ENCODE measurements at places on chromosomes 4 and X.

GRCh38 chr4:159779716-159780115 lies 676.8 kb downstream of the RAPGEF2 start:
- no peak for DNase-seq

GRCh38 chr4:121272526-121272925 lies 108.3 kb downstream of the QRFPR start:
- peak; percentile 25 for DNase-seq

DNA sequence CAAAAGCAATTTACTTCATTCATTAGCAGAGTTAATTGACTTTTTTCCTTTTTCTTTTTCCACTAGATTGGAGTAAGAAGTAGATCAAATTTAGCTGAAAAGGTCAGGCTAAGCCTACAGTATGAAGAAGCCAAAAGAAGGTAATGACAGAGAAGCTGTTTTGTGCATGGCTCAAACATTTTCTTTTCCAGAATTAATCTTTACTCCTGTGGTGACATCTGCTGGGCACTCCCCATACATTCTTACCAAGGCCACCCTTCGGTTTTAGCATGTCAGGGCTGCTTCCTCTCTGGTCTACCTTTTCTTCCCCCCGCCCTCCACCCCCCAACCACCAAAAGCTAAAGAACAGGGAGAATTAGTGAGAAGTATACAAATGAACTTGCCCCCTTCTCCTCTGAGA lies 70.2 kb downstream of the CLDN22 start:
- peak; percentile 2 for DNase-seq

DNA sequence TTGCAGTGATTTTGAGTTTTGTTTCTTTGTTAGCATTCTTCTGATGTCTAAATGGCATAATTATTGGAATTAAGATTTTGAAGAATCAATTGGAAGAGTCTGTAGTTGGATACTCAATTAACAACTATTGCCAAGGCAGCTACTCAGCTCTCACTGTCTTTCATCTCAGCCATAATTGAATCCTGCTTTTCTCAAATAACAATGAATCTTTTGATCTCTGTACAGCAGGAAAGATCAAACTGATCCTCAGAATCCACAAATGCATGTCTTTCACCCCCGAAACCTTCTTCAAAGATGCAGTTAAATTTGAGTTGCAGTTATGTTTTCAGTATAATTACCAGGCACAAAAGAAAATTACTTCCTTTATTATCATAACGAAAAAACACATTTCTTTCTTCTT lies 86.2 kb downstream of the MAD2L1 start:
- no peak for DNase-seq

DNA sequence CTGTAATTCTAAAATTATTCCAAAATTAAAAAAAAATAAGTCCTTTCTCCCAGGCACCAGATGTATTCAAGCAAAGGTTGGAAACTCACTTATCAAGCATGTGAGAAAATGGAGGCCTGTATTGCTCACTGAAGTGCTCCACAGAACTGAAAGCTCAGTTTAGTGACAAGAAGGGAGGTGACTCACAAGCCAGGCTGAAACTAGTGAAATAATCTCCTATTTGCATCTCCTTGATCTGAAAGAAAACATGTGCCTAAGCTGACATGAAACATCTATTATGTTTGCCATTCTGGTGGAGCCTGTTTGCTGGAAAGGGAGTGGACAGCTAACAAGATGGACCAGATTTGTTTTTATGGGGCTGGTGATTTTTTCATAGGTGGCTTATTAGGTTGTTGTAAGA lies 54.0 kb upstream of the AMELX start:
- no peak for DNase-seq

GRCh38 chr4:31275906-31276305 lies 555.7 kb downstream of the PCDH7 start:
- no peak for DNase-seq

DNA sequence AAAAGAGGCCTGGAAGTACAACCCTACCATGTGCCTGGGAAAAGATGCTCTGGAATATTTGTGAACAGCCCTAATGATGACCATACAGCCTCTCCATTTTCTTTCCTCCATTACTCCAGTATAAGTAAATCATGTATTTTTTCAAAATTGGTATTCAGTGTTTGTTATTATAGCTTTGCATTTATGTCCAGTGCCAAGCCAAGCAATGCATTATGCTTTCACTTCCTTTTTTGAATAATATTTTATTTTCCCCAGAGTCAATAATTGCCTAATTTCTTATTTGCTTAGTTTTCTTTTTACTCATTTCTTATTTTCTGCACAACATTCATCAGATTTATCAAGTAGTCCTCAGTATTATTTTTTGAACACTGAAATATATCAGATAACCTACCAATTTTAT lies 49.3 kb upstream of the EOLA2 start:
- no peak for DNase-seq

- no peak for DNase-seq
Measured at GRCh38 chr4:17188547-17189400, 290.3 kb upstream of the LDB2 start.

DNA sequence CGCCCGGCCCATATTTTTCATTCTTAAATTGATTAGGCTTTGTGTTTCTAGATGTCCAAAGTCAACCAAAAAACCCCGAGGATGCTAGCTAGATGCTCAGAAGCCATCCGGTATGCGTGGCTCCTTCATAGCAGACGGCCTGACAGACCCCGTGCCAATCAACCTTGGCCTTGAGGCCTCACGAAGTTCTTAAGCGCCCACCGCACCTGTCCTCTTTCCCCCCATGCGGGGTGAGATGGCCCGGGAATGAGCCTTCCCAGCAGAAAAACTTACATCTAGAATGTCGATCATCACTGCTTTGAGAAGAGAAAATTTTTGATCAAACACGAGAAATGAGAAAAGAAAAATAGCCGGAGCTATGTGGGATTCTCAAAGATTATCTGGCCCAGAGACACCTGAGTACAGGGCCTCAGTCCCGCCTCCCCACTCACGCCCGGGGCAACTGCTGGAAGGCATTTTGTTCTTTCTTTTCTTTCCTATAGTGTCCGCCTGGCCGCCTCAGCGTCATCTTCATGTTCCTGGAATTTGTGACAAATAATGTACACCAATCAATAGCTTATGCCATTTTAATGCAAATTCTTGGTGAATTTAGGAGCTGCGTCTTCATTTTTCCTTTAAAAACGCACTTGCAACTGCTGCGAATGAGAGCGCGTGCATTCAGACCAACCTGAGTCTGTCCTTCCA lies 1.6 kb upstream of the NAT8L start:
- no peak for DNase-seq

- DNase-seq: peak; percentile 79
Measured at GRCh38 chrX:77785486-77786364, at the start of gene ATRX. Gene ATRX, minus strand, starts transcription at chrX:77786216. Its CDS starts 215 bp downstream, at chrX:77786001.

DNA sequence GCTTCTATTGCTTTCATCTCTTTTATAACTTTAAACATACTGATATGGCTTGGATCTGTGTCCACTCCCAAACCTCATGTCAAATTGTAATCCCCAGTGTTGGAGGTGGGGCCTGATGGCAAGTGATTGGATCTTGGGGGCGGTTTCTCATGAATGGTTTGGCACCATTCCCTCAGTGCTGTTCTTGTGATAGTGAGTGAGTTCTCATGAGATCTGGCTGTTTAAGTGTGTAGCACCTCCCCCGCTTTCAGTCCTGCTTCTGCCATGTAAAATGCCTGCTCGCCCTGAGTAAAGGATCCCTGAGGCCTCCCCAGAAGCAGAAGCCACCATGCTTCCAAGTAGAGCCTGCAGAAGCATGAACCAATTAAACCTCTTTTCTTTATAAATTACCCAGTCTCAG lies 17.7 kb downstream of the MND1 start:
- no peak for DNase-seq

GRCh38 chr4:42149004-42149403 lies 3.5 kb downstream of the BEND4 start:
- no peak for DNase-seq

- DNase-seq: no peak
Measured at GRCh38 chr4:168831585-168831918, 178.5 kb downstream of the CBR4 start.

GRCh38 chr4:142645475-142646108 lies 200.5 kb downstream of the INPP4B start:
- DNase-seq: no peak

DNA sequence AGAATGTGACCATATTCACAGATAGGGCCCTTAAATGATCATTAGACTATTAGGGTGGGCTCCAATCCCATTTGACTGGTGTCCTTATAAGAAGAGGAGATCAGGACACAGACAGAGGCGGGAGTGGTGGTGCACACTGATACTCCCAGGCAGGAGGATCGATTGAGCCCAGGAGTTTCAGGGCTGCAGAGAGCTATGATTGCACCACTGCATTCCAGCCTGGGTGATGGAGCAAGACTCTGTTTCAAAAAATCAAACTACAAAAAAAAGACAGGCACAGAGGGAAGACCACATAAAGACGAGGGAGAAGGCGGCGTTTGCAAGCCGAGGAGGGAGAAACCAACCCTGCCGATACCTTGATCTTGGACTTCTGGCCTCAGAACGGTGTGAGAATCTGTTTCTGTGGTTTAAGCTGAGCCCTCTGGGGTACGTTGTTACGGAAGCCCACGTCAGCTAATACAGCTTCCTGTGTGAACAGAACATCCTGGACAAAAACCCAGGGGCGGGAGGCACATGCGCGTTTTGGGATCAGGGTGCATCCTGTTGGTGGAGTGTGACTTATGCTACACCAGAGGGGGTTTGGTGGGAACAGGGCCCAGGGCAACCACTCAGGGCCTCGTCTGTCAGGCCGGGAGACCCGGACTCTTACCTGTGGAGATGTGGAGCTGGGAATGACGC lies 211.8 kb upstream of the PSAPL1 start:
- no peak for DNase-seq

DNA sequence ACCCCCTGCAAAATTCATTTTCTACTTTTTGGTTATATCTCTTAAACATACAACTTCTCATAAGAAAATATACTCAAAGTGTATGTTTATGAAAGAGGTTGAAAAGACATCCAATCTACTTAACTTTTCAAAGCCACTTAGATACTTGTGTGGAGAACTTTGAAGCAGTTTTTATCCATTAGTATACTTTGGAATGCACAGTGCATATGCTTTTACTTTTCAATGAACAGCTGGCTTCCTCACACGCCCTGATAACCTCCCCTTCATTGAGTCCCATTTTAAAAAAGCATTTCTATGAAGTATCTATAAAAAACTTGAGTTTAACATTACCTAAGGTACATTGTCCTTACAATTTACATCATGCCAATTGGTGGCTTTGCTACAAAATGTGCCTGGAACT lies 73.8 kb downstream of the VEGFC start:
- DNase-seq: no peak

DNA sequence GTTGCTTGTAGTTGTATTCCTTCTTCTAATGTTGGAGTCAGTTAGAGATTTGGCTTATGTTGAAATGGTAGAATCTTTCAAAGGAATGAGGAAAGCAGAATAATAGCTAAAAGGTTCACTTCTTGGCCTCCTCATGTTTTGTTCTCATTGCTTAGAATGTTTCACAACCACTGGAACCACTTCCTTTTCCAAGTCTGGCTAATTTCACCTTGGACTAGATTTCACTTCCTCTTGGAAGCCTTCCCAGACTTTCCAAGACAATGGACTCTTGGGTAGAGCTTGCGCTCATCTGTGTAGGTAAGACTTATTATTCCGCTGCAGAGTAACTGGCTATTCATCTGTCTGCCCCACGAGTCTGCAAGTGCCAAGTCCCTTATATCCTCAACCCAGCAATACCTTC lies 8.3 kb downstream of the SPATA18 start:
- DNase-seq: no peak

DNA sequence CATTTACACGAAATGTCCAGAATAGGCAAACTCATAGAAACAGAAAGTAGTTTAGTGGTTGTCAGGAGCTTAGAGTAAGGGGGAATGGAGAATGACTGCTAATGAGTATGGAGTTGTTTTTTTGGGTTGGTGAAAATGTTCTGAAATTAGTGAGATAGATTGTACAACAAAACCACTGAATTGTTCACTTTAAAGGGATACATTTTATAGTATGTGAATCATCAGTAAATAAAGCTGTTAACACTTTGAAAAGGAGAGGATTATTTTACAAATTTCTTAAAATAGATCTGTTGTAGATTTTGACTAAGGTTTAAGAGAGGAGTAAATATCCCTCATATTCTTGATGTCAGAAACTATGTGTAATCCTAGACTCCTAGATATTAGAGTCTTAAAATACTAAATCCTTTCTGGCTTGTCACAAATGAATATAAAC lies 82.7 kb downstream of the RAPGEF2 start:
- DNase-seq: no peak

DNA sequence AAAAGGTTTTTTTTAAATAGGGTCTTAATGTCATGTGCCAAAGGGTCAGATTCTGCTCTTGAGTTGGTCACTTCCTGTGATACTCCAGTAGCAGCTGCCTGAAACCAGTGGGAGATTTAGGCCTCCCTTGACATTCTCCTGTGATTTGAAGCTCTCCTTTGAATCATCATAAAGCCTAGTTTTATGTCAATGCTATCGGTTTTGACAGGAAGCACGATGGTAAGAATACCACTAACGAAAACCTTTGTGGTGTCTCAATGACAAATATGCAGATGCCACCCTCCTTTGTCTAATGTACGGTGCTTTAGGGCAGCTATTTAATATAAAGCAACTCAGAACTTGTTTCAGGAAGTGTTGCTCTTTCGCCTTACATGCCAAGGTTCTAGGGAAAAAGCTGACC lies 44.2 kb downstream of the CCNI start:
- DNase-seq: peak; percentile 59

- no peak for DNase-seq
Measured at GRCh38 chrX:148574237-148574973, 74.0 kb downstream of the AFF2 start.

GRCh38 chrX:37424000-37424429 lies 74.9 kb downstream of the PRRG1 start:
- no peak for DNase-seq

GRCh38 chr4:163612762-163613161 lies 118.3 kb downstream of the TMA16 start:
- DNase-seq: no peak

DNA sequence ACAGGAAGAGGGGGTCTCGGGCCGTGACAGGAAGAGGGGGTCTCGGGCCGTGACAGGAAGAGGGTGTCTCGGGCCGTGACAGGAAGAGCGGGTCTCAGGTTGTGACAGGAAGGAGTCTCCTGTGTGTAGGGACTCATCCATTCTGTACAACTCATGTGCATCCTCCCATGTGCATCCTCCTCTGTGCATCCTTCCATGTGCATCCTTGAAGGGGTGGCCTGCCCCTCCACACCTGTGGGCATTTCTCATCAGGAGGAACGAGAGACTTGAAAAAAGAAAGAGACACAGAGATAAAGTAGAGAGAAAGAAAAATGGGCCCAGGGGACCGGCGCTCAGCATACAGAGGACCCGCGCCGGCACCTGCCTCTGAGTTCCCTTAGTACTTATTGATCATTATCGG lies 30.2 kb upstream of the PLCXD1 start:
- DNase-seq: peak; percentile 16

GRCh38 chrX:54811301-54811885 lies 3.8 kb downstream of the MAGED2 start:
- DNase-seq: no peak

GRCh38 chr4:75002381-75002780 lies 69.5 kb downstream of the PARM1 start:
- no peak for DNase-seq

- DNase-seq: no peak
Measured at GRCh38 chr4:132504438-132504837, 644.7 kb upstream of the PCDH10 start.
